ENCODE measurements at places on chromosomes 3 and 15.

DNA sequence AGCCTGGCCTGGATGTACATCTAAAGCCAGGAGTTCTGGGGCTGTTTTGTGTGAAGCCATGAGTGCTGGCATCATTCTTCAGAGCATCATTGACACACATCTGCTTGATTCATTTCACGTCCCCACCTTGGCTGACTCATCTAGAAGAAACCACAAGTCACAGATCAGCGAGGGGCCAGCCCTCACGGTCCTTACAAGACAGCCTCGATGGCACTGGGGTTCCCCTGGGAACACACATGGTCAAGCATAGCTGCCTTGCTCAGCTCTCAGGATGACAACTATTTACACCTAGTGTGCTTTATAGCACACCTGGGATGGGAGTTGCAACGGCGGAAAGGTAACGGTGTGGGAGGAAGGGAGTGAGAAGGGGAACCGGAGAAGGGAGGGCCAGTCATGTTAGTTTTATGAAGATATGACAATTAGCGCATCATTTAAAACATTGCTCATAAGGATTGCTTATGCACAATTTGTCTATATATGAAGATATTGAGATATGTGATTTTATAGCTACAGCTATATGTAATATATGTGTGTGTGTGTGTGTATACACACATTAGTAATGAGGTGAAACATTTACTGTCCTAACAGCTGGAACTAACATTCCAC lies 227.1 kb downstream of the RPLP1 start:
- peak; percentile 53 for DNase-seq

DNA sequence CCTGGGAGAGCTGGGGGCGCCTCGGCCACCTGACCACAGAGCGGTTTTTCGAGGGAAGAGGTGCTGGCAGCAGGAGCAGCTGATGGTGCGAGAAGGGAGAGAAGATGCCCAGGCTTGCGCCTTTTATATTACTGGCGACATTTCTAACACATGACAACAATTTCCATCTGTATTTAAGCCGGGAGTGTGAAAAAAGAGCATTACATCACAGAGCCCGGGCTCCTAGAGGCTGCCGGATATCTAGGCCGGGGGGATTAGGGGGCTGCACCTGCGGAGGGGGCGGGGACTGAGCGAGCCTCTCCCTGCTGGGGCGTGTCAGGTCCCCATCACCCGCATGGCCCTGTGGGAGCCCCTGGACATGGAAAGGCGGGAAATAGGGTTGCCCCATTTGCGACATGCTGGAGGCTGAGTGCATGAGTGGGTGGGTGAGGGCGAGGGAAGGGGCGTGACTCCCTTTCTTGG lies 440.7 kb downstream of the MAGI1 start:
- DNase-seq, result no peak

GRCh38 chr15:27884726-27885125 lies 214.4 kb downstream of the OCA2 start:
- no peak for DNase-seq

- DNase-seq, result no peak
Observed at GRCh38 chr3:146191051-146191450, 30.1 kb upstream of the PLOD2 start.

- no peak for DNase-seq
Observed at GRCh38 chr3:60886518-60886917, 364.7 kb downstream of the FHIT start.

DNA sequence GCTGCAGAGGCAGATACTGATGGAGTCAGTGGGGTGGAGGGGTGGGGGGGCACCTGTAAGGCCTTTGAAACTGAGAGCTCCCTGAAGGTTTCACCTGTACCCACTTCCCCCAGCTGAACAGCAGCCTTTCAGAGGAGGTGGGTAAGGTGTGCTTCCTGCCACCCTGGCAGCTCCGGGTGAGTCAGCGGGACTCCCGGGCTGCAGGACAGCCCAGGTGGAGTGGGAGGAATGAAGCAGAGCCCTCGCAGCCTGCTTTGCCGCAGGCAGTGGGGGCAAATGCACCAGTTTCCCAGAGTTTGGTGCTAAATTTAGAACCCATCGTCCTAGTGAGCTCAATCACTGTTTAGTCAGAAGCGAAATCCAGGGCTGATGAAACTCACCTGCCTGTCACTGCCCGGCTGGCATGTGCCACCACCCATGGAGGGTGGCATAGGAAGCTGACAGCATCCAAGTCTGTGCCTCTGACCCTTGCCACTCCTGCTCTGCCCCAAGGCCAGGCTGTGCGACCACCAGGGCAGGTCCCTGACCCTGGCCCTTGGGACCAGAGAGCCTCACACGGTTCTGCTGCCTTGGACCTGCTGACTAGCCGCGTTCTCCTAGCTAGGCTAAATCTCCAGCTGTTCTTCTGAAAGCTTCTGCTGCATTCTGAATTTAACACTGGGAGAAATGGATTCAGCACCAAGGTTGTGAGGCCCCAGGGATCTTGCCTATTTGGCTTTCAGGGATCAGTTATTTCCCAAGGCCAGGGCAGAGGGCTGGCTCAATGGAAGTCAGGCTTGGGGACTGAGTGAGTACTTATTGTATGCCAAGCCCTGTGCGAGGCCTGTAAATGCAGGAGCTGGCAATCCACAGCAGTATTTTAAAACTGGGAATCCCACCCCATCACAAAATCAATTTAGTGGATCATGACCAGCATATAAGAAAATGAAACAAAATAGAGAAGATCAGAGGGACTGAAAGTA lies 67.3 kb upstream of the RASGRF1 start:
- DNase-seq, result no peak

All from CD4-positive, alpha-beta T cell treated with Interleukin-2 at 100 ng/mL for 4 hours (primary cell).